ENCODE measurements at places on chromosomes 3 and 15.

- DNase-seq = no peak
Observed at GRCh38 chr15:79209116-79209515, 73.4 kb upstream of the ANKRD34C start.

DNA sequence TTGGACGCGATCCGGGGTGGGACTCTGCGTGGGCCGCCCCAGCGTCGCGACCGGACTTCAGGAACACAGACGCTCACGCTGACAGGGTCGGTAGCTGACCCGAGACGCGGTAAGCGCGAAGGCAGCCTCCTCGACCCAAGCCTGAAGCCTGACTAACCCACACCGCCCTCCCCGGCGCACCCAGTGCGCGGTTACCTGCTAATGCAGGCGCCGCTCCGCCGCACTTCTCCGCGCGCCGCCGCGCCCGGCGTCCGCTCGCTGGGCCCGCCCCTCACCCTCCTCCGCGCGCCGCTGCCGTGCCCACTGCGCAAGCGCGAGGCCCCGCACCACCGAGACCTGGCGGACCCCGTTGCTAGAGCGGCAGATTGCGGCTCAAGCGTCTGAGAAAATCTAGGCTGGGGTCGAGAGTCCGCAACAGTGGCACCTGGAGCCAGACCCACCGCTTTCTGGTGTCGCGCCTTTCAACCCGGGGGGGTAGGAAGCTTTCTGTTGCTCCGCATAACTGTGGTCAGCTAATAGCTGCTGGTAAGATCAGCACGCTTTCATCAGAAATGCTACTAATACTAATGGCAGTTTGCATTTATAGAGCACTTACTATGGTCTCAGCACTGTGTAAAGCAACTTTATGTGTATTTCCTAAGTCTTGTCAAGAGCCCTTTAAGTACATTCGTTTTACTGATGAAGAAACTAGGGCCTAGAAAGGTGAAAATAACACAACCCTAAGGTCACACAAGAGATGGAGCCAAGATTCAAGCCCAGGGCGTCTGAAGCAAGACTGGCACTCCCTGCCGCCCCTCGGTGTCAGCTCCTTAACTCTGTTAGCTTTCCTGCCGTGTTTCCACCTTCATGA, at the start of gene TBCCD1:
TSS of gene TBCCD1 (minus strand) at position 268 of the 850 bp plus-strand sequence. CDS start 3,010 bp downstream, outside the sequence.
- DNase-seq = peak; percentile 86

GRCh38 chr3:187954516-187954872, 199.5 kb upstream of the LPP start:
- no peak for DNase-seq

DNA sequence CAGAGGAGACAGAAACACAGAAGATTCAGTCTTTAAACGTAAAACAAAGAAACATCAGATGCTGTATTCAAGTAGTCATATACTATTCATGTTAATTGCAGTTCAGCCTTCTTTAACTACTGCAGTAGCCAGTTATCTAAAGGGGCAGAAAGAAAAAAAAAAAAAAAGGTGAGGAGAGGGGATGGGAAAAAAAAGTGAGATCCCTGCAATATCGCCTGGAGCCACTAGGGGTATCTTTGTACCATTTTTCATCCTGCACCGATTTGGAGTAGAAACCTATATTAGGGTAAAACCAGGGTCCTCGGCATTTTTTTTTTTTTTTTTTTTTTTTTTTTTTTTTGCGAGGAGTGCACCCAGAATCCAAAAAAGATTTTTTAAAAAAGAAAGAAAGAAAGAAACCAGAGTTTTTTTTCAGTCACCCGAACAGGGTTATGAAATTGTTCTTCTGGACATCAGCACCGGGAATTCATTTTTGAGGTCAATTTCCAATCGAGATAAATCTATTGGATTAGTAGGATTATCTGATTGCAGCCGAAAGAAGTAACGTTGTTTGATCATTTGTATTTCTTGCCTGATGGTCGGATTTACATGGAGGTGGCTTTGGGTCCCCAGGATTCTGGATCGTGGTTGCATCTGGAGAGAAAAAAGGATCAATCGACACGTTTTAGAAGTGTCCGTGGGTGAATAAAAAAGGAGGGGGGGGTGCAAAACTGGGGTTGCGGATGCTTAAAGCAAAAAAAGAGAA, 186.7 kb downstream of the NLGN1 start:
- peak; percentile 62 for DNase-seq

DNA sequence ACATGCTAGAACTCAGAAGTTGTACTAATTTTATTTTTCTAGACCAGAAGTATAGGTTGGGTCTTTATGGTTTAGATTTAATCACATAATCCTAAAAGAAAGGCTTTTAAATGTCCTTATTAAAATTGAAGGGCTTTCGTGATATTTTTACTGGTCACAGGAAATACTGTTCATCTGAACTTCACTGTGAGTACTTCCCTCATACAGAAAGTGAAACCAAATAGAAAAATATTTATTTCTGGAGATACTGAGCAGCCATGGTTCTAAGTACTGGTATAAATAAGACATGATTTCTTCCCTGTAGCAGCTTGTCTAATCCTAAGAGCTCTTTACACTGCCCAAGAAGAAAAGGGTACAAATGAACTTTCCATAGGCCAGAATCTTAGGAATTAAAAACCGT, 2.0 kb downstream of the SNRK start:
- peak; percentile 12 for DNase-seq

GRCh38 chr15:94229591-94230369, 1.6 kb upstream of the MCTP2 start:
- no peak for DNase-seq
